Hematopoietic multipotent progenitor cell treated with erythropoietin and hydrocortisone succinate and interleukin-3 and kit ligand, for 8 days (in vitro differentiated cells): ENCODE measurements at places on chromosomes 2 and 18.

DNA sequence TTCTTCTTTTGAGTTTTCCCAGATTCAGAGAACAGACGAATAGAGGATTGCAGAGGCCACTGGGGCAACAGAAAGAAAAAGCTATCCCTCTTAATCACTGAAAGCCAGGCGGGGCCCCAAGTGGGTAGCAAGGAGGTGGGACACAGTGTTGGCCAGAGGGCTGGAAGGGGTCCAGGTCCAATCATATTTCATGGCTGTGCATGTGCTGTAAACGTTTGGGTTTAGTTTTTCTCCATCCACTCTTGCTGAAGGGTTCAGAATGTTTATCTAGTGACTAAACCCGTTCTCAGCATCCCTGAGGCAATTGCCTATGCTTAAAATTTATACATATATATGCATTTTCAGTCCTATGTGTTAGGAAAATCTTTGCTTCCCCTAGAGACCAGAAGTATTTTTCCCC is 99.4 kb upstream of the EPHA4 start:
- no peak for DNase-seq

DNA sequence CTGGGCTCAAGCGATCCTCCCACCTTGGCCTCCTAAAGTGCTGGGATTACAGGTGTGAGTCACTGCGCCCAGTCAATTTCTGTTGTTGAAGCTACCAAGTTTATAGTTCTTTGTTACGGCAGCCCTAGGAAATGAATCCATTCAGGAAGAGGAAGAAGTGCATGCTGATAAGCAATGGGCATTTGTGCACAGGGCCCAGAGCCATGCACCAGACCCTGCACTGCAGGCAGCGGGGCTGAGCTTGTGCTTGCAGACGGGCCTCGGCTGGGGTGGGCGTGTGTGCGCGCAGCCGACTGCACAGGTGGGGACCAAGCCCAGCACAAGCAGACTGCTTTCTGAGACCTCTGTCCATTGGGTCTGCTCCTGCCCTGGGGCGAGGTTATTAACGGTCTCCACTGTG is 144.6 kb downstream of the CABLES1 start:
- DNase-seq = no peak

- no peak for DNase-seq
These were observed 158.4 kb downstream of the MAP2 start for GRCh38 chr2:209582281-209582680.

DNA sequence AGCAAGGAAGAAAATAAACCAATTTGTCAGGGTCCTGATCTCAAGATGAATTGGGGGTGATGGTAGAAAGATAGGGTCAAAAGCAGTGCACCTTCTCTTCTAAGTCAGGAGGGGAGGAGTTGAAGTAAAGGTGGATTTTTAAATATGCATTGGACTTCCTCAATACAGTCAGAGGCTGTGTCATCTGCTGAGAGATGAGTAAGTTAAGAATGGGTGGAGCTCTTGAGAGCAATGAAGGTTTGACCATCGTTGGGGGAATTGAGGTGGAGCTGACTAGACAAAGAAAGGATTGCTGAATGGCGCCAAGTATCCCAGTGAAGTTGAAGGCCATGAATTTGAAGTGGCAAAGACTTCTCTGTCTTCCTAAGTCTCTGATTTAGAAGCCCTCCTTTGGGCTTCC is 18.4 kb upstream of the CPO start:
- DNase-seq = peak; percentile 44

DNA sequence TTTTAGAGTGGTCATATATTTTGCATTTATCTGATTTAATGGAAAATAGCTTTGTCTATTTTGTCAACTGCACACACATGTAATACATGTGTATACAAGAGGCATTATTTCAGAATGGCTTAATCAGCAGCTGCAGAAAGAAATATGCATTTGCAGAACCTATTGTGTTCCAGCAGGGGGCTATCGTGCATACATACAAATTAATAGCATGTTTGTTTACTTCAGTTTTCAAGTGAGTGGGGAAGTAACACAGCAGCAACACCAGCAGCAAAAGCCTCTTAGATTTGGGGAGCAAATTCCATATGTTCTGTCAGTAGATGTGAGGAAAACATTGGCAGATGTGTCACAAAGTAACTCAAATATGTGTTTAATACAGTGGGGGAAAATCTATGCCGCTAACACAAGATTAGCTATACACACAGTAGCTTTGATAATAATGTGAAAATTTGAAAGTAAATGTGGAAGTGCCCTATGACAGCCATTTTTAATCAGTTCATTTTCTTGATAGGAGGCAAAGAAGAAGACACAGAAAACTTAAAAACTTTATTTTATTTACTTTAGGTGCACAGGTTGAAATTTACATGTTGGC is 218.1 kb downstream of the WDR7 start:
- peak; percentile 66 for DNase-seq

- DNase-seq = no peak
These were observed 33.9 kb downstream of the ACOXL start for GRCh38 chr2:110766291-110766690.

DNA sequence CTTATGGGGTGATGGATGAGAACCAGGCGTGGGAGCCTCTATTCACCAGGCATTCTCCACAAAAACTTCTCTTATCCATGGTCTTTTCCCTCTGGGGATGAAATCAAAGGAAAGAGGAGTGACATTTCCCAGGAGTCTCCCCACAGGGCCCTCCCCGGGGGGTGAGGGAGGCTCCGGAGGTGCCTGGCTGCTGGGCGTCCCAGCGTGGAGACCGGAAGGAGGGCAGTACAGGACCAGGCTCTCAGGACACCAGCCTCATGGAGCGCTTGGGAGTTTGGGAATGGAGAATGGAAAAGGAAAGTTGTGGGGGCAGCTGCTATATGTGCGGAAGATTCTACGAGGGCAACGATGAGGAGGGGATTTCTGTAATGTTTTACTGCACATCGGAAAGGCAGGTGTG is 22.1 kb downstream of the CIB4 start:
- DNase-seq = no peak

DNA sequence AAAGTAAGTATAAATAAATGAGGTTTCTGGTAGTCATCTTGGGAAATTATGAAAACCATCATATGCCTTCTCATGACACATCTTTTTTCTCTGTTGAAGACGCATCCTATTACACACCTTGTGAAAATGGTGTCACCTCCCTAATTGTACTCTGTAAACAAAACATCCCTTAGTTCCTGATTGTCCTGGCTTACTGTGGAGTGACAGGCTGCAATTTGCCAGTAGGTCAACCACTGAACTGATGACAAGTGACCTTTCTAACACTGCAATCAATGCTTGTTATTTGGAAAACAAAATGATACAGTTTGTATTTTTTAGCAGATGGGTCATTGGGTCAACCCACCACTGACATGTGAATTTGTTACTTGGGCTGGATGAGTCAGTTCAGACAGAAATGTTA is 219.5 kb downstream of the PTPRM start:
- no peak for DNase-seq

DNA sequence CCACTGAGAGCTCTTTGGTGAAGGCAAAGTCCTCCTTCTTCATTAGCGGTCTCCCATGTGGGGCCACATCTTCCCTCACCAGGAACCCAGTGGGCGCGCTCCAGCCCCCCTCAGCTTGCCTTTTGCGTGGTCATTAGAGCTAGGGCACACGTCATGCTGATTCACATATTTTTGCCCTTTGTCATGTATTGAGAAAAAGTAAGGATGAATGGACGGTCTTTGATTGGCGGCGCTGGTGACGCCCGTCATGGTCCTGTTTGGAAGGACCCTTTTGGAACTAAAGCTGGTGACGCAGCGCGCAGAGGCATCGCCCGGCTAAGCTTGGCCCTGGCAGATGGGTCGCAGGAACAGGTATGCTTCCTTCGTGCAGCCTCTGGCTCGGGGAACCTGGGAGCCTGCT is 3.1 kb downstream of the SLC14A1 start:
- no peak for DNase-seq

DNA sequence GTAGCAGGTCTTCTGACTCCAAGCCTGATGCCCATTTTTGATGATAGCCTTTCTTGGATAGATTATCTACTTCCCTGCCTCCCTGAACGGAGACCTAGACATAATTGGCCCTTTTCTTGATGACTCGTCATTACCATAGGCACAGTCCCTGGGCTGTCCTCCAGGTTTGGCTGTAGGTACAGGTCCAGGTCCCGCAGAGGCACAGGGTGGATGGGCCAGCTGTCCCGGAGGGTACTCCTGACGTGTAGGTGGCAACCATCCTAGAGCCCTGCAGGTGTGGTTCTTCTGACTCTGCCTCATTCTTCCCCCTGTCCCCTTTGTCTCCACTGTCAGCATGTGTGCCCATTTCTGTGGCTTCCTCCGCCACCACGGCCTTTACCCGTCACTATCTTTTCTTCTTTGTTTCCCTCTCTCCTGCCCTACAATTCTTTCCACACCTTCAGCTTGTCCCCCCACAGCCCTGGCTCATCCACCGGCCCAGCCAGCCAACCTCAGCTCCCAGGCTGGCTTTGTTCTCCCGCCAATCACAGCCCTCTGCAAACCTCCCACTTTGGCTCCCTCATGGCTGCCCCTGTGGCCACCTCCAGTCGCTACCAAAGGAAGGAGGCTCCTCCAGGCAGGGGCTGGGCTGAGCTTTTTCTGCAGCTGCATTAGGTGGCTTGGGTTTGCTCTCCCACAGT is 102.8 kb downstream of the SMAD7 start:
- no peak for DNase-seq

- no peak for DNase-seq
These were observed 72.2 kb downstream of the CELF4 start for GRCh38 chr18:37493352-37493935.

GRCh38 chr2:136254681-136255080 is 136.7 kb upstream of the CXCR4 start:
- no peak for DNase-seq
